ENCODE measurements at places on chromosomes 1 and 21. TPM values are rescaled to one million over a fixed set of nuclear protein-coding genes. Genes with fewer than 3 reads are reported as not detected.

DNA sequence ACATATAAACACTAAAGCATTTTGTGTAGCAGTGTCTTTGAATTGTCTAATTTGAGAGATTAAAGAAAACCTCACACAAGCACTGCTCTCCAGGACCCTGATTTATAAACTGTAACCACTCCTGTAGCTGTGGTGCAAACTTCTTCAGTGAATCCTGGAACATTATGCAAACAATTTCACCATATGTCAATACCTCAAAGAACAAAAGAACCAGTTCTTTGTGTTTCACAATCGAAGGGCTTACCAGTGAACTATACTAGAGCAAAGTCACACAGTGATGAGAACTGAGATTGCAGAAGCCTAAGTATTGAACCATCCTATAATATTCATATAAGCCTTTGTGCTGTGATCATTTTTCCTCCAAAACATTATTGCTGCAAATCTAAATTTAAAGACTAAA lies 21.5 kb downstream of the DPH5 start:
- no peak for DNase-seq

GRCh38 chr1:196306421-196306820 lies 301.8 kb downstream of the KCNT2 start:
- no peak for DNase-seq

DNA sequence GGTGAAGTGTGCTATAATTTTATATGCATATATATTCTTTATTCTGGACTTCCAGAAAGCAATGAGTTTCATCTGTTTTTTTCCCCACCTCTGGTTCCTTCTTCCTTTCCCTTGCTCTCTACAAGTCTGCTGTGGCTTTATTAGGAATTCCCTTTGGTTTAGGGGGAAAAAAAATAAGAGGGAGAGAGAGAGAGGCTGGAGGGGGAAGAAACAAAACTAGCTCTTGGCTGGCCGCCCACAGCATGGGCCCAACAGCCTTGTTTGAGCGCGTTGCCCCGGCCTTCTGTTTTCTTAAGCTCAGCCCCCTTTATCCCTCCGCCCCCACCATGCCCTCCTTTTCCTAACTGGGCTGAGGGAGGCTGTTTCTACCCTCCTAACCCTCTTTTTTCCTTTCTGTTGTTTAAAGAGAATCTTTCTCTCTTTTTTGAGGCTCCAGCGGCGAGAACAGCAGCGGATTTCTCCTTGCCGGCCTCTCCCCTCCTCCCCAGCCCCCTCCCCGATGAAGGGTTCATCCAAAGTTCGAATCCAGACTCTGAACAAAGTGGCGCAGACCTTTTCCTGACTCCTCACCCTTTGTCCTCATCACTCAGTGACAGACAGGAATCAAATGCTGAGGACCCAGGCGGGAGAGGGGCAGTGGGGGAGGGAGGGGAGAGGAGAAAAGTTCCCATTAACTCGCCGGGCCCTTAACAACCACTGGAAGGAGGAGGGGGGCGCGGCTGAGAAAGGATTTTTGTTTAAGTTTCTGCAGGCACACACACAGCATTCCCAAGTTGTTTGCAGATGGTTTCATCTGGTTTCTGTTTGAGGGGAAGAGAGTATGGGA lies 29.7 kb downstream of the PBX1 start:
- no peak for DNase-seq

- DNase-seq, result no peak
Measured at GRCh38 chr1:191498318-191498717, 659.9 kb upstream of the RGS18 start.

Gene NUDT4B
- not detected for total RNA-seq

Gene LCE2A
- total RNA-seq, result not detected

Gene GREM2
- 1.4 TPM for total RNA-seq

DNA sequence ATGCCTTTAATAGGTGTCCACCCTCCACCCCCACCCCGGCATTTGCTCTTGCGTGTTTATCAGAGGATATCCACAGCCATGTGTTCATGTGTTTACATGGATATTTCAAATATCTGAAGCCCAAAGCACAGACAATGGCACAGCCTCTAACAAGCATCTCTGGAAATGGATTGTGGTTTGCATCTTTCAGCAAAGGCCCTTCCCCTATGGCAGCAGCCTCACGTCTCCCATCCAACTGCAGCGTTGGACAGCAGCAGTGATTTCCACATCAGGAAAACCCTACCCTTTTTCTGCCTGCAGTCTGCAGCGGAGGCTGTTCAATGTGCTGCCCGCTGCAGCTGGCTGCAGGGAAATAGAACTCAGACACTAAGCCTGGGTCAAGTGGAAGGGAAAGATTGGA lies 1.6 kb downstream of the RASSF5 start:
- no peak for DNase-seq

DNA sequence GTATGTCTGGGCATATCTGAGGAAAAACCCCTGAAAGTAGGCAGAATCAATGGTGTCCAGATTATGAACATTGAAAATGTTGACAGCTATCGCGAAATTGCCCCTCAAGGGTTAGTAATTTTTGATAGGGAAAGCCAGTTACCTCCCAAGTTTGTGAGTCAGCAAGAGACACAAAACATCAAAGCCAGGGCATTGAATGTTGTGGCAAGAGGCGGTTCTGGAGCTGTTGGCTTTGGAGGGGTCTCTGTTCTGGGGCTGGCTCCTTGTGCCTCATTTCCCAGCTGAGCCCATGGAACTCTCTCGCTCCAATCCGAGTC lies 10.6 kb upstream of the S100A11 start:
- no peak for DNase-seq

Gene HPCA
- 0.36 TPM for total RNA-seq

Data from activated T-cell treated with anti-CD3 and anti-CD28 coated beads, Interleukin-2, amount 50 U/mL, for 72 hours (primary cell).